Large intestine (tissue), 12 donors: ENCODE measurements at places on chromosomes 1 and 21.

DNA sequence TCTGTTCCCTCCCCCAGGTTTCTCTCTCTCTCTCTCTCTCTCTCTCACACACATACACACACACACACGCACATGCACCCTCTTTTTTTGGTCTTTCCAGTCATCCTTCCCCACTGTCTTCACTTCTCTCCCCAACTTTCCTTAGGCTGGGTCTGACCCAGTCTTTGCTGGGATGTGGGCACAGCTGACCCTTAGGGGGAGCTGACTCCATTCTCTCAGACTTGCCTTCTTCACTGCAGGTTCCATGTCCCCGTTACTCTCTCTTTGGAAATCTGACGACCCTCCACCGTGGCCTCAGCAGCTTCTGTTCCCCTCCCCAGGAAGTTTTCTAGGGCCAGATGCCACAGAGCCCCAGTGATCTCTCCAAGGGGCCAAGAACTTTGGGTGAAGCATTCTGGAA lies 2.1 kb downstream of the DISP3 start:
- no peak for DNase-seq

DNA sequence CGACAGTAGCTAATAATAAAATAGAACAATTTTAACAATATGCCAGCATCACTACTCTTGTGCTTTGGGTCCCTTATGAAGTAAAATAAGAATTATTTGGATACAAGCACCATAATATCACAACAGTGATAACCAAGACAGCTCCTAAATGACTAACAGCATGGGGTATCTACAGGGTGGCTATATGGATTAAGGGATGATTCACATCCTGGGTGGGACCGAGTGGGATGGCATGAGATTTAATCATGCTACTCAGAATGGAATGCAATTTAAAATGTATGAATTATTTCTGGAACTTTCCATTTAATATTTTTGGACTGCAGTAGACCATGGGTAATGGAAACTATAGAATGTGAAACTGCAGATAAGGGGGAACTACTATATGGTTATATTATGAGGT lies 28.1 kb upstream of the B3GALNT2 start:
- DNase-seq = no peak

DNA sequence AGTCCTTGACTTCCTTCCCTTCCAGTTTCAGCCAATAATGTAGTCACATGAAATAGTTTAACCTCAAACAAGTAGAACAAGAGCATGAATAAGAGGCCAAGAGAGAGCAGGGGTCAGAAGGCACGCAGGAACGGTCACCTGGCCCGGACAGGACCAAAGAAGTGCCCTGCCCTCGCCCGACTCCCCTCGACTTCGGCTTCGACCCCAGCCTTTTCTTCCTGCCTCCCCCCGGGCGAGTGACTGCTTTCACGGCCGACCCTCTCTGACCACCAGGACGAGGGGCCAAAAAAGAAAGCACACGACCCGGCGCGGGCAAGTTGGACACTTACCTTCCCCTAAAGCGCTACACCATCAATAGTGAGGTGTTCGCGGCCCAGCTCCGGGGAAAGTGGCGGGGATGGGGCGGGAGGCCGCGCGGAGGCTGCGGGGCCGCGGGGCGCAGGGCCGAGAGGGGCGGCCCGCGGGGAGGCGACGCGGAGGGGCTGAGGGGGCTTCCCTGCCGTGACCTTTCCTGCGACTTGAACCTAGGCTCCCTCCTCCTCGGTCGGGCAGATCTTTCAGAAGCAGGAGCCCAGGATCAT lies 519 bp downstream of the RERE start:
- peak; percentile 65 for DNase-seq

DNA sequence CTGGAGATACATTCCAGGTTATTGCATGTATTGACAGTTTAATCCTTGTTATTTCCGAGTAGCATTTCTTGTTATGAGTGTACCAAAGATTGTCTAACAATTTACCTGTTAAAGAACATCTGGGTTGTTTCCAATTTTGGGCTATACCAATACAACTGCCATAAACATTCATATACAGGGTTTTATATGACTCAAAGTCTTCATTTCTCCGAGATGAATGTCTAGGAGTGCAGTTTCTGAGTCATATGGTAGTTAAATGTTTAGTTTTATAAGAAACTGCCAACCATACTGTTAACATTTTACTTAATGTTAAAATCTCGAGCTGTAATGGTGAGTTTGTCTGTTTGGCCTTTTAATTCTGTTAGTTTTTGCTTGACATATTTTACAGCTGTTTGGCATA lies 10.0 kb downstream of the RAB4A start:
- DNase-seq = no peak

DNA sequence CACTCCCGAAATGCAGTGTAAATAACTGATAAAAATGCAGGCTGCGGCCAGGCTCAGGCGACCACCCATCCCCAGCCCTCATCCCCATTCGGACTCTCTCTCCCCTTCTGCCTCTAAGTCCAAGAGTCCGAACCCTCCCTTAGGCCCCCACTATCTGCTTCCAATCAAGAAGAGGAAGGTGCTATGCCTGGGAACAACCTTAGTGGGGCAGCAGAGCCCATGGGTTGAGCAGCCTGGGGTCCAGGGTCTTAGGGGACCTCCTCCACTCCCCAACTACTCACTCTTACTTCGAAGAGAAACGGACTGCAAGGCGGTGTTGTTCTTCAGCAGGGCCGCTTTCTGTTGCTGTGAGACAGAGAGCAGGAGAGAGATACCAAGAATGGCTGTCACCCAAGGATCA lies 12.2 kb downstream of the ARHGEF2 start:
- no peak for DNase-seq
